Suppressor macrophage (primary cell): ENCODE measurements at places on chromosomes 3 and 15.

GRCh38 chr3:100602506-100603444 is 6.6 kb upstream of the ADGRG7 start:
- DNase-seq: peak; percentile 14

- peak; percentile 37 for DNase-seq
These were observed 28.2 kb upstream of the CCDC50 start for GRCh38 chr3:191301017-191301416.

DNA sequence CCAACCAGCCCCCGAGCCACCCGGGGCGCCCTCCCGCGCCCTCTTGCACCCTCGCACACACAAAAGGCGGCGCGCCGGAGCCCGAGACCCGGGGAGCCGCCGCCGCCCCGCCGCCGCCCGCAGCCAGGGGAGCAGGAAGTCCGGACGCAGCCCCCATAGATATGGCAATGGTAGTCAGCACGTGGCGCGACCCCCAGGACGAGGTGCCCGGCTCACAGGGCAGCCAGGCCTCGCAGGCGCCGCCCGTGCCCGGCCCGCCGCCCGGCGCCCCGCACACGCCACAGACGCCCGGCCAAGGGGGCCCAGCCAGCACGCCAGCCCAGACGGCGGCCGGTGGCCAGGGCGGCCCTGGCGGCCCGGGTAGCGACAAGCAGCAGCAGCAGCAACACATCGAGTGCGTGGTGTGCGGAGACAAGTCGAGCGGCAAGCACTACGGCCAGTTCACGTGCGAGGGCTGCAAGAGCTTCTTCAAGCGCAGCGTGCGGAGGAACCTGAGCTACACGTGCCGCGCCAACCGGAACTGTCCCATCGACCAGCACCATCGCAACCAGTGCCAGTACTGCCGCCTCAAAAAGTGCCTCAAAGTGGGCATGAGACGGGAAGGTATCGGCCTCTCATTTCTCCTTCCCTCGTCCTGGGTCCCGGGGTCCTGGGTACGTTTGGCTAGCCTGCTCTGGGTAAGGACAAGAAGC is 1.6 kb downstream of the NR2F2 start:
- no peak for DNase-seq

DNA sequence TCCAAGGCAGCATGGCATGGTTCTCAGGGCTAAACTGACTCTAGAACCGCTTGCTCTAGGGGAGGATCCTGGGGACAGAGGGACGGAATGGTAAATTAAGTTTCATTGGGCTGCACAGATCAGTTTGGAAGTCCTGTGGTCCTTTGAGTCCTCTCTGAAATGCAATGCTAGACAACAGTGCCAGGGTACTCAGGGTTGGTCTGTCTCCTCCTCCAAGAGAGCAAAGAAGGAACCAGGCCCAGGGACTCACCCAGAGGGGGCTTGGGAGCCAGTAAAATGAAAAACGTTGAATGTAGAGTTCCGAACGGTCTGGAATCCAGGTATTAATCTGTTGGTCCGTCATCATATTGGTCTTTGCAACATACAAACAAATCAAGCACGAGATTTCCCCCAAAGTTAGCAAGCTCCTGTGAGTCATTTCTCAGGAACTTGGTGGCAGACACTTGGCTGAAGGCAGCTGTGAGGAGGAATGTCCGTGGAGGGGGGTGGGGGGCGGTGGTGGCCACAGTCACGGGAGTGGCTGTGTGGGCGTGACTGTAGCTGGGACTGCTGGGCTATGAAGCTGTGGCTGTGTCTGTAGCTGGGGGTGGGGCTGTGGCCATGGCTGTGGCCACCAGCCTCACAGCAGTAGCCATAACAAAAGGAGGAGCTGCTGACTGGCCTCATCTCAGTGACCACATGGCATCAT is 361.0 kb downstream of the SHQ1 start:
- peak; percentile 91 for DNase-seq

DNA sequence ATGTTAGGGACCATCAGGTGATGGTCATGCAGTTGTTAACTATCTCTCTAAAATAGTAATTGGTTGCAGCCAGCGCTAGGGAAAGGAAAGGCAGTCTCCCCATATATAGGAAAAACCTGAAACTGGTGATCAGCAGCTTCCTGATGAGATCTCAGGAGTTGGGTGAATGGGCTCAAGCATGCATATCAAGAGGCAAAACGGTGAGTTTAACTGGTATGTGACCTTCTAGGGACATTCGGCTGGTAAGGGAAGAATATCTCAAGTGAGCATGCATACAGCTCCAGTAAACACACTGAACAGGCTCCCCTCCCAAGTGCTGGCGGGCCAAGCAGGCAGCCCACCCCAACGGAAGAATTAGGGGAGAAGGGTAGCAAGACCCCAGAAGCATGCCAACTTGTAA is 49.3 kb upstream of the ROBO2 start:
- no peak for DNase-seq

GRCh38 chr15:48440084-48440483 is 108.9 kb downstream of the DUT start:
- no peak for DNase-seq

DNA sequence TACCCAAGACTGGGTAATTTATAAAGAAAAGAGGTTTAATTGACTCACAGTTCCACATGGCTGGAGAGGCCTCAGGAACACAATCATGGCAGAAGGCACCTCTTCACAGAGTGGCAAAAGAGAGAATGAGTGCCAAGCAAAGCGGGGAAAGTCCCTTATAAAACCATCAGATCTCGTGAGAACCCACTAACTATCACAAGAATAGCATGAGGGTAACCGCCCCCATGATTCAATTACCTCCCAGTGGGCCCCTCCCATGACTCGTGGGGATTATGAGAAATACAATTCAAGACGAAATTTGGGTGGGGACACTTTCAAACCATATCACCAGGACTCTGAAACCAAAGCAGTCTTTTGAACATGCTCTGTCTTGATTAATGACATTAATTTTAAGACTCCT is 7.0 kb downstream of the RTP3 start:
- no peak for DNase-seq

- no peak for DNase-seq
These were observed 83.5 kb downstream of the FOXB1 start for GRCh38 chr15:60087561-60087960.

- DNase-seq: no peak
These were observed 30.8 kb upstream of the SLC41A3 start for GRCh38 chr3:126114443-126115386.

GRCh38 chr3:74839566-74839965 is 225.1 kb upstream of the CNTN3 start:
- no peak for DNase-seq

- peak; percentile 59 for DNase-seq
These were observed 479.4 kb downstream of the NTRK3 start for GRCh38 chr15:87777054-87777561.

- no peak for DNase-seq
These were observed 115.7 kb downstream of the SERPINI1 start for GRCh38 chr3:167851171-167851570.

DNA sequence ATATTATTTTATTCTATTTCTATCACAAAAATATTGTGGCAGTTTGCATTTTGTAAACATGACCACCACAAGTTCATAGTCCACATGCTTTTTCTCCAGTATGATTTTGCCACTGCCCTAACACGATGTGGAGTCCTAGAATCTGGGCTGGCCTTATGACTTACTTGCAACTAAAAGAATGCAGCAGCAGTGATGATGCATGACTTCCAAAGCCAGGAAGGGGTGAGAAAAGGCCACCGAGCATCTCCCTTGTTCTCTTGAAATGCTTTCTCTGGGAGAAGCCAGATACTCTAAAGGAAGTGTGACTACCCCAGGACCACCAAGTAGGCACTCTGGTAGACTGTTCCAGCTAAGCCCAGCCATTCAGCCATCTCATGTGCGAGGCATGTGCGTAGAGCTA is 191.6 kb upstream of the MRPL3 start:
- no peak for DNase-seq

DNA sequence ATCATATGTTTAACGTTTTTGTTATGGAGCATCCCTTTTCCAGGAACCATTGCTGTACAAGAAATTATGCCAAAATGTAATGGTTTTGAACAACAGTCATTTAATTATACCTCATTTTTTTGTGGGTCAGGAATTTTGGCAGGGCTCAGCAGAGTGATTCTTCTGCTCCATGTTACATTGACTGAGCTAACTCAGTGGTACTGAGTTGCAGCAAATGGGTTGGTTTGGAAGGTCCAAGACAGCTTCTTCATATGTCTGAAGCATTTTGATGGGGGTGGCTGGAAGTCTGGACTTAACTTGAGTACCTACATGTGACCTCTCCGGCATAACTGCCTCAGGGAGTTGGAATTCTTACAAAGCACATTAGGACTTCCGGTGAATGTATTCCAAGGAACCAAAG is 26.0 kb upstream of the CMC1 start:
- no peak for DNase-seq

DNA sequence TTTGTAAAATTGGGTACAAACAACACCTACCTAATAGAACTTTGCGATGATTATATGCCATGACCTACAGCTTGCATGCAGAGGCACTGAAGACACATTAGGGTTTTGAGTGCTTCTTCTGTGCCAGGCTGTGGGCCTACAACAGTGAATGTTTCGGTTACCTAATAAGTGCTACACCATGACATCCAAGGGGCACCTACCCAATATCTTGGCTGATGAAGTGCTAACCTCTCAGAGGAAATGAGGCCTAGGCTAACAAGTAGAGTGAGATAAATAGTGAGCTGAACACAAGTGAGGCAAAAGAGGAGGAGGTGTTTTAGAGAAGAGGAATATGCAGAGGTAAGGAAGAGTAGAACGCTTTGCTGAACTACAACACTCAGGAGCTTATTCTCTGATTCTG is 12.2 kb upstream of the RASGRP1 start:
- DNase-seq: no peak

- no peak for DNase-seq
These were observed 9.4 kb upstream of the PARP6 start for GRCh38 chr15:72281713-72282112.

DNA sequence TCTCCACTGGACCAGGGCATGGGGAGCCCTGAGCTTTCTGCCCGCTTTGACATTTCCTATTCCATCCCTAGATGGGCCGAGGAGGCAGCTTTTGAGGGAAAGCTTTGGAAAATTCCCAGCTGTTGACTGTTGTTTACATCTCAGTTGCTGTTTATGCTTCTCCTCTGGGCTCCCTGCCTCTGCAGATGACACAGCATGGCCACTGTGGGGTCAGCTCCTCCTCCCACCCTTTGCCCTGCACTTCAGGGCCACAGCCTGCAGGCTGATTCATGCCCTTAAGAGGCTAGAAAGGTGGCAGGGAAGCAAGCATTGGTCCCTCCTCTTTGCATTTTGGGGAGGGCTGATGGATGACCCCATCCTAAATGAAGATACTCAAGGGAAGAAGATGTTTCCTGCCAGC is 8.5 kb upstream of the CTXND1 start:
- no peak for DNase-seq

GRCh38 chr3:169964176-169964575 is 2.4 kb upstream of the SEC62 start:
- no peak for DNase-seq

DNA sequence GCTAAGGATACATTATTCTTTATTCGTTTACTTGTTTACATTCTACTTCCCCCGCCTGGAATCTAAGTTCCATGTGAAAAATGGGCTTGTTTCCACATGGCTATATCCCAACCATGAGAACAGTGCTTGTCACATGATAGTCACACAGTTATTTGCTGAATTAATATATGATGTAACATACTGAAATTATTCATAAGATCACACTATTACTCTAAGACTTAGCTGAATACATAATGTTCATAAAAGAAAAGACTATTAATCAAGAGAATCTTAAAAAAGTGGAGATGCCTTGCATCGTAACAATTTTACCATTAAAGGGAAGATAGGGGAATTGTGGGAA is 6.5 kb downstream of the PBRM1 start:
- DNase-seq: peak; percentile 32

- DNase-seq: no peak
These were observed 74.0 kb downstream of the B3GALNT1 start for GRCh38 chr3:161031134-161031533.

- peak; percentile 76 for DNase-seq
These were observed at the start of gene SHF for GRCh38 chr15:45187894-45188830. Gene SHF, minus strand, starts transcription at chr15:45187966. Its CDS starts 15 bp downstream, at chr15:45187951.

- DNase-seq: peak; percentile 71
These were observed 10.5 kb upstream of the SH3GL3 start for GRCh38 chr15:83436513-83437158.

GRCh38 chr3:104596551-104596950 is 770.2 kb upstream of the ALCAM start:
- DNase-seq: peak; percentile 52

DNA sequence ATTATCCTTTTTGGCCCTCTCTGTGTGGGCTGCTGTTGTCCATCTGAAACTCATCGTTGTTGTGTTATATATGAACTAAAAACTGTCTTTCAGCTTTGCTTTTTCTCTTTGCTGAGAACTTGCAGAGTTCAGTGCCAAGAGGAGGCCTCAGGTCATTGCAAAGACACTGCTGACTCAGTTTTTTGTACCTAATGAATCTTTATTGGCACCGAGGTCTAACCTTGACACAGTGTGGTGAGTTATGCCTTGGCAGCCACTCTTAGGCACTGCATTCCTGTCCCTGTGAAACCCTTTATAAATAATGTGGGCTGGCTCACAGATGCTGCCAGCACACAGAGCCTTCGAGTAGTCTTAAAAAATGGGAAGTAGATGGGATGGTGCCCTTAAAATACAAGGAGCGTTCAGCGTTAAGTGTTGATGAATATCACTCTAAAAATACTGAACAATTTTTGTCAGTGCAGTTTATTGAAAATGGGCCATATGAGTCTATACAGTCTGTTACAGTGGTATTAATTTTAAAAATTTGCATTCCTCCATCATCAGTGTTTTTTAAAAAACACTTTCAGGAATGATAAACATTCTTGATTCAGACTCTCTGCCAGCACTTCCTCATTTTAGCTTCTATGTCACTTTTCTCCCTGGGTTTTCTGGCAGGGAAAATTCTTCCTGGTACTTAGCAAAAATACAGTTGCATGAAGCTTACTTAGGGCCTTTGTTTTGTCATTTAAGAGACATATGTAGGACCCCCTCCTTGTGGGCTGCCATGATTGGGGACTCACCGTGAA is 234.1 kb downstream of the CACNA2D3 start:
- DNase-seq: no peak

DNA sequence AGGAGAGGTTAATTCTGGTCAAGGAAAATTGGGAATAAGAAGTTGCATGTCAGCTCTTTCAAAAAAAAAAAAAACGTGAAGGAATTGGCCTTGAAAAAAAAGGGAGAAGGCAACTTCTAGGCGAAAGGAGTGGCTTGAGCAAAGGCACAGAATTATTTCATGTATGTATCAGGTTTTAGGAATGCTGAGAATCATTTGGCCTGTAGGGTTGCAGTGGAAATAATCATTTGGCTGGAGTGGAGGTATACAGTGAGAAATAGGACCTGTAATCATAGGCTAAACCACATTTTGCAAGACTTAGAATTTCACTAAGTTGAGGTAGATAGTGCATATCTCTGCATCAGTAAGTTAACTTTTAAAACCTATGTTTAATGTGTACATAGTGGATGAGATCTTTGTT is 54.9 kb downstream of the EPHA6 start:
- no peak for DNase-seq

- peak; percentile 75 for DNase-seq
These were observed 76.4 kb upstream of the STT3B start for GRCh38 chr3:31456373-31456772.

DNA sequence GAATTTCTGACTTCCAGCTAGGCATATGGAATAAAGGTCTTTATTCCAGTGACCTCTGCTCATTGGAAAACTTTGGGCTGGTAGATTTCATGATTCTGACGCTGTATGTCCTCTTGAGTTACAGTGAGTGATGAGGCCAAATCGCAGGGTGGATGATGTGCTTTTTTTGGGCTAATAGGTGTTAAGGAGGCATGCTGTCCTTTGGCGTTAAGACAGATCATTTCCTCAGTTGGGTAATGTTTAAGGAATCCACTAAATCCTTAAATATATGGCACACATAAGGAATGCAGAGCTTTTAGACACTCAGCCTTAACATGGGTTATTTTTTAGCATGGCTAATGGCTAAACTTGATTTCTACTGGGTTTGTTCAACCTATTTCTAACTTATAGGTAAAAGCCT is 87.9 kb downstream of the LPP start:
- DNase-seq: no peak
